ENCODE measurements at places on chromosomes 4 and X.

- DNase-seq: no peak
Measured at GRCh38 chrX:19370061-19370460, 26.3 kb downstream of the PDHA1 start.

GRCh38 chrX:40755291-40756249 is 20.2 kb upstream of the MED14 start:
- no peak for DNase-seq

DNA sequence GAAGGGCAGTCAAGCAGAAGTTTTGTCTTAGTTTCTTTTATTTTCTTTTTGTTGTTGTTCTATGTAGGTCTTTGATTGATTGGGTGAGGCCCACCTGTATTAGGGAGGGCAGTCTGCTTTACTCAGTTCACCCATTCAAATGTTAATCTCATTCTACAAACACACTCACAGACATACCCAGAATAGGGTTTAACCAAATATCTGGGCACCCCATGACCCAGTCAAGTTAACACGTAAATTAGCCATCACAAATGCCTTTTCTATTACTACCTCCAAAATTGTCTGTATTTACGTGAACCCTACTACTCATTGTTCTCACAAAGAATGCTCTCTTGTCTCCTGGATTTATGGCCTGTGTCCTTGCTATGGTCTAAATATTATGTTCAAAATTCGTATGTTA is 339.7 kb downstream of the ANK2 start:
- no peak for DNase-seq

DNA sequence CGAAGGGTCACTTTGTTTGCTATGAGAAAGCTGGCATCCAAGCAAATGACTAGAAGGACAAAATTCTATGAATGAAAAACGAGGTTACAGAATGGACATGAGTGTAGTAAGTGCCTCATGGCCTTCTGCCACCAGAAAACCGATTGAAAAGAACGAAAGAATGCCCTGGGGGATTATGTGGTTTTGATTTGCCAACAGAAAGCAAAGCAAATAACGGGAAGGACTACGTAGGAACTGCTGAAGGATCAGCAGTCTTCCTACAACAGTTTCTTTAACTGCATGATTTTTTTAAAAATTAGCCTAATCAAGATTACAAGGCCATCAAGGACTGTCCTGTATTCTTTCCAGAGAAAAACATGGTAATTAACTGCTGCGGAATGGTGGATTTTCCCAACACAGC is 50.6 kb downstream of the NRK start:
- DNase-seq: no peak

GRCh38 chr4:136113921-136114320 is 1418.4 kb downstream of the PCDH18 start:
- no peak for DNase-seq

GRCh38 chr4:54255881-54256280 is 26.8 kb downstream of the PDGFRA start:
- DNase-seq: no peak

GRCh38 chr4:183284965-183285364 is 35.1 kb downstream of the CLDN22 start:
- DNase-seq: no peak

DNA sequence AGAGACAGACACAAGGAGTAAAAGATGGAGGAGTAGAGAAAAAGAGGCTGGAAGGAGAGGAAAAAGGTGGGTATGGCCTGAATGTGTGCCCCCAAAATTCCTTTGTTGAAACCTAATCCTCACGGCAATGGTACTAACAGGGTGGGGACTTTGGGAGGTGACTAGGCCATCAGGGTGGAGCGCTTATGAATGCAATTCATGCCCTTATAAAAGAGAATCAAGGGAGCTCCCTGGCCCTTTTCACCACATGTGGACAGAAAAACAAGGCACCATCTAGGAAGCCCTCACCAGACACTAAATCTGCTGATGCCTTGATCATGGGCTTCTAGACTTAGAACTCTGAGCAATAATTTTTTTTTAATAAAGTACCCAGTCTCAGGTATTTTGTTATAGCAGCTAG is 255.1 kb downstream of the NPFFR2 start:
- DNase-seq: no peak

GRCh38 chrX:45771560-45772340 is 571.1 kb upstream of the DIPK2B start:
- no peak for DNase-seq

GRCh38 chr4:53804719-53805118 is 213.4 kb upstream of the LNX1 start:
- DNase-seq: peak; percentile 7

Data from GM12891 (cell line).